Karpas-422 (cell line): ENCODE measurements at places on chromosomes 1 and 21.

- no peak for DNase-seq
These were observed 671.9 kb downstream of the ADGRL2 start for GRCh38 chr1:82472489-82473131.

GRCh38 chr1:38738207-38738606 lies 121.4 kb downstream of the RRAGC start:
- no peak for DNase-seq

GRCh38 chr1:91730801-91731732 lies 154.9 kb downstream of the TGFBR3 start:
- DNase-seq = no peak

- no peak for DNase-seq
These were observed 22.9 kb upstream of the COL18A1 start for GRCh38 chr21:45381865-45382696.

DNA sequence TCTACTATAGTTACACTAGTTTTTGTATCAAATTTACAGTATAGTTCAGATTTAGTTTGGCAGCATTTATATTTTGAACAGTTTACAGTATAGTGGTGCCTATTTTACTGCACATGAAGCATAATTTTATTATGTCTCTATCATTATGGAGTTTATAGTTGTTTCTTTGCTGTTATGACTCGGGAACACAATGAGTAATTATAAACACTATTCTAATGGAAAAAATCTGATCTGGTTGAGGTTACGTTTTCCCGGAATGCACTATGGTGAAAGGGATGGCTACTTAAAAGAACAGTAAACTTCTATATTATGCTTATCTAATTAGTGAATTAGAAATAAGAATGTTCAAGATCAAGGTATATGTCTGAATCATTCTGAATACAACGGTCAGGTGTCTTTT lies 10.6 kb downstream of the LCA5L start:
- no peak for DNase-seq

GRCh38 chr21:27674041-27674615 lies 707.2 kb upstream of the ADAMTS5 start:
- DNase-seq = no peak

DNA sequence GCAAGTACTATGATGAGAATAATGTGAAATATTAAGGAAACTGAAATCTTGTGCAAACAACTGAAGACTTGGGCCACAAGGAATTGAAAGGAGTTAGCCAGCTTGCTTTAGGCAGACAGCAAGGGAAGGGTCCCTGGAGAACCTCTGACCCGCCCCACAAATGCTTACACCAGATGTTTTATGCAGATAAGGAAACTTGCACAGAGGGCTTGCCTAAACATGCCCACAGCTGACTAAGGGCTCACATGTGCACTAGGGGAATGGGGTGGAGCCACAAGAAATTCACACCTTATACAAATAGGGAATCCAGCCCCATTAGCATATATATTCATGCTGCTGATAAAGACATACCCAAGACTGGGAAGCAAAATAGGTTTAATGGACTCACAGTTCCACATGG lies 86.1 kb upstream of the CYYR1 start:
- DNase-seq = no peak

DNA sequence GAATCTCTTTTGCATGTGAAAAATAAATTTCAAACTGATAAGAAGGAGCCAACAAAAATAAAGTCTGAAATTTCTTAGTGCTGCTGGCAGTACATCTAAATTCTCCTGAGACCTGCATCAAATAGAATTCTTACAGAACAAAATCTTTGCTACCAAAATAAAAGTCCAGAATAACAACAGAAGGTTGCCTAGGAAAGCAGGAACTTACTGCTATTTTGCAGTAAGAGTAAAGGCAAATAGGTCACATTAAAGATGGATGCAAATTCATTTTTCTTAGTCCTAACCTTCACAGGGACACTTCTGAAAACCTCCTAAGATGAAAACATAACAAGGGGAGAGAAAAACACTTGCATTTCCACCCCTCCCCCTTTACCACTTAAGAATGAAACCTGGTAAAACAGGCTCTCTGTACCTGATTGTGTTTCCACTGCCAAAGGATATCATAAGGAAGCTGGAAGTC lies 59.0 kb downstream of the RUSC1 start:
- DNase-seq = peak; percentile 74

GRCh38 chr21:36990508-36991205 lies 15.8 kb upstream of the RIPPLY3 start:
- DNase-seq = no peak

GRCh38 chr1:109687641-109688499 lies at the start of gene GSTM1:
GSTM1 (plus strand) TSS chr1:109687817; CDS start chr1:109687874, 57 bp downstream.
- DNase-seq = peak; percentile 82
